ENCODE measurements at places on chromosomes 13 and 19.

GRCh38 chr13:74866101-74866500 lies 615.9 kb downstream of the TBC1D4 start:
- no peak overlapping the region for H3K27ac ChIP-seq
- no peak overlapping the region for H3K4me3 ChIP-seq
- no peak for DNase-seq
- peaks cover 2% of the 10 kb centered on the region for H3K27me3 ChIP-seq
- H3K4me1 ChIP-seq, result no peaks in the 10 kb centered on the region

DNA sequence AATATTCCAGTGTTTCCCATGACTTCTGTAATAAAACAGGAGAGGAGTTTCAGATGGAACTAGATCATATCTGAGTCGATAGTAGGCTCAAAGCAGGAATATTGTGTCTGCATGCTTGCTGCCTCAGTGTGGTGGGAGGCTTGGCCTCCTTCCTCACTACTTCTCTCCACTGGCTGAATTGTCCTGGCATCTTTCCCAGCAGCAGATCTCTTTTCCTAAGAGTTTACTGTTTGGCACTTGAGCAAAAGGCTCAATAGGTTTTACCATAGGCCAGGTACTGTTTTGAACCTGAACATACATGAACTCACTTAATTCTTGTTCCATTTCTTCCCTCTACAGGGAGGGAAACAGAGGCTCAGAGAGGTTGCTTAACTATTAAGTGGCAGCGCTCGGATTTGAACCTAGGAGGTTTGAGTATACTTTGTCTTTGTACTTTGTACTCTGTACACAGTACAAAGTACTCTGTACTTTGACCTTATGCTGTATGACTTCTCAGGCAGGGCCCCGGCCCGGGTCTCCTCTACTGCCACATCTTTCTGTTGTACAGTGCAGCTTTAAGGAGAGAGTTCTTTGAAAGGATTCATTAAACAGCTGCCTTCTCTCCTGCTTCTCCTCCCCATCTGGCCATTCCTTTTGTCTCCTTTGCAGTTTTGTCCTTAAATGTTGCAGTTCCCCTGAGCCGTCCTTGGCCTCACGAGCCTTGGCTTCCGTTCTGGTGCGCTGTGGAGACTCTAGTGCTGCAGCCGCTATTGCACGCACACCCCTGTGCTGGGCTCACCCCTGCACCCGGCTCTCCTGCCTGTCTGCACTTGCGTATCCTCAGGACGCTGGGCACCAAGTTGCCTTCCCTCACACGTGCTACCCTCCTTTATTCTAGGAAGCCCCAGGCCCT lies 8.1 kb downstream of the B3GLCT start:
- H3K4me3 ChIP-seq, result no peak overlapping the region
- H3K4me1 ChIP-seq, result peaks cover 6% of the 10 kb centered on the region
- no peak overlapping the region for H3K27ac ChIP-seq

- no peaks in the 10 kb centered on the region for H3K4me1 ChIP-seq
- H3K27me3 ChIP-seq, result no peaks in the 10 kb centered on the region
- H3K4me3 ChIP-seq, result no peak overlapping the region
These were observed 730.7 kb downstream of the UQCRFS1 start for GRCh38 chr19:28482221-28482620.

DNA sequence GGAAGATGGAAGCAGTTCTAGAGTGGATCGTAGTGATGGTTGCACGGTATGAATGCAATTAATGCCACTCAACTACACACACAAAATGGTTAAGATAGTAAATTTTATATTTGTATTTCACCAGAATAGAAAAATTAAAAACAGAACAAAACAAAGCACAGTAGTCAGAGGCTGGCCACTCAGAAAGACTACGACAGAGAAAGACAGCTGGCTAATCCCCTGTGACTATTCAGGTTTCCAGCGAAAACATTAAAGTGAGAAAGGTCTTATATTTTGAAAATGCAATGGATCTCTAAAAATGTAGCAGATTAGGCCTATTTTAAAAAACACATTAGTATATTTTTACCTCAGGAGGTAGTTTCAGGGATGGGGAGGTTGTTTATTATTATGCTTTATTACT lies 131.3 kb upstream of the POSTN start:
- H3K27me3 ChIP-seq, result no peaks in the 10 kb centered on the region
- H3K4me3 ChIP-seq, result no peak overlapping the region
- H3K4me1 ChIP-seq, result peaks cover 2% of the 10 kb centered on the region
- H3K36me3 ChIP-seq, result no peaks in the 10 kb centered on the region

GRCh38 chr19:54168174-54168917 lies 4.6 kb downstream of the TMC4 start:
- no peaks in the 10 kb centered on the region for H3K27me3 ChIP-seq
- H3K27ac ChIP-seq, result no peak overlapping the region
- no peaks in the 10 kb centered on the region for H3K4me1 ChIP-seq
- peak; percentile 95 for DNase-seq
- no peaks in the 10 kb centered on the region for H3K36me3 ChIP-seq
- H3K4me3 ChIP-seq, result no peak overlapping the region

GRCh38 chr19:27962264-27962663 lies 1250.7 kb downstream of the UQCRFS1 start:
- DNase-seq, result no peak
- H3K4me1 ChIP-seq, result no peaks in the 10 kb centered on the region
- H3K36me3 ChIP-seq, result no peaks in the 10 kb centered on the region
- H3K4me3 ChIP-seq, result no peak overlapping the region

DNA sequence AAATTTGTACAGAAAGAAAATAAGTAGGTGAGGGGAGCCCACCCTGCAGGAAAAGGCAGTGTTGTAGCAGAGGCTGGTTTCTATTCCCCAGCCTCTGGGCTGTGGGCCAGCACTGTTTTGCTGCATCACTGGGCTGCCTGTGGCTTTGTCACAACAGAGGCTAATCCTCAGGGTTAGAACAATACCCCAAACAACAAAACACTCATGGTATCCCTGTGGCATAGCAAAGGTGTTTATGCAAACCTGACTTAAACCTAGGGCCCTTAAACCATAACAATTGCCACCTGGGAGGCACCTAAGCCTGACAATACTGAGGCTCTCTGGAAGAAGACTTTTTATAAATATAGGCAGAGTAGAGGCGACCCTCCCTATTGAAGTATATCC lies 314.7 kb downstream of the OLFM4 start:
- no peak for DNase-seq
- no peaks in the 10 kb centered on the region for H3K27me3 ChIP-seq
- no peak overlapping the region for H3K27ac ChIP-seq
- no peak overlapping the region for H3K4me3 ChIP-seq

GRCh38 chr19:41427647-41428480 lies 690 bp upstream of the B3GNT8 start:
- H3K4me3 ChIP-seq, result peak overlapping the region; percentile 54
- H3K4me1 ChIP-seq, result peaks cover 6% of the 10 kb centered on the region
- H3K27me3 ChIP-seq, result no peaks in the 10 kb centered on the region
- no peaks in the 10 kb centered on the region for H3K36me3 ChIP-seq
- peak; percentile 63 for DNase-seq

Measured in ovary (tissue), 10 donors.